ENCODE measurements at places on chromosomes 7 and 10. TPM values are rescaled to one million over a fixed set of nuclear protein-coding genes. Genes with fewer than 3 reads are reported as not detected.

- DNase-seq = no peak
- no peaks in the 10 kb centered on the region for H3K27me3 ChIP-seq
- no peaks in the 10 kb centered on the region for H3K36me3 ChIP-seq
Measured at GRCh38 chr7:1925349-1925748, 255.3 kb downstream of the ELFN1 start.

DNA sequence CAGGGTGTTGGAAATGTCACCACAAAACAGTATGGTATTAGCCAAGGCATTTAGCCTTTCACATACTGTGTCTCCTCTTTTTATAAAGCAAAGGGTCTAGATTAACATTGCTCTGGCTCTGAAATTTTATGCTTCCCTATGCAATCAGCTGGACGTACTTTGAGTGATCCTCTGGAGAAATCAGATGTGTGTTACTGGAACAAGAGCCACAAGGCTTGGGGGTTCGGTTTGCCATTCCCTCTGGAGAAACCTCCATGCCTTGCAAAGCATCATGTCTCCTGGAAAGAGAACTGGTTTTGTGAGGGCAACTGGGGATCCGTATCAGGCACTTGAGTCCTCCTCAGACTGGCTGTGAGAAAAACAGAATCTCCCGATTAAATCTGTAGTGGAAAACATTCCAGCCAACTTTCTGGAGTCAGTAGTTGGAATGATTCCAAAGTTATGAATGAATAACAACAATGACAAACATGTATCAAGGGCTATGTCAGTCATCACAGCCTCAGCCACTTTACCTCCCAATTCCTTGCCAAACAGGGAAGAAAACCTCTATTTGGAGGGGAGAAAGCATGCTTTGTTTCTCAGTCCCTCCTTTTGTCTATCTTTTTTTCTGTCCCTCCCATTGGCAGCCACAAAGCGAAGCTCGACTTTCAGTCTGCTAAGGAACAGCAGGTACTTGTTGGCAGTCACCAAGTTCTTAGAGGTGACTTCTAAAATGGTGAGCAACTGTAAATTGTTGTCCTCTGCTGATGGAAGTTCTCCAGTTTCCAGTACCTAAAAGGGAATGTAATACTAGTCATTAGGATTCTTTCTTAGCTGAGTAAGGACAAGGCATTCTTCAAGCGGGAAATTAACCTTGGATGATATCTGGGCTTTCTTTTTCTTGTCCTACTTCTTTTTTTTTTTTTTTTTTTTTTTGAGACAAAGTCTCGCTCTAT is 864.8 kb upstream of the AUTS2 start:
- H3K27me3 ChIP-seq = no peaks in the 10 kb centered on the region
- DNase-seq = no peak
- no peaks in the 10 kb centered on the region for H3K36me3 ChIP-seq
- peaks cover 4% of the 10 kb centered on the region for H3K4me1 ChIP-seq
- H3K27ac ChIP-seq = no peak overlapping the region

- peaks cover 97% of the 10 kb centered on the region for H3K4me1 ChIP-seq
- no peaks in the 10 kb centered on the region for H3K27me3 ChIP-seq
- H3K36me3 ChIP-seq = no peaks in the 10 kb centered on the region
- H3K27ac ChIP-seq = peak overlapping the region; percentile 92
Measured at GRCh38 chr7:137994216-137994615, 7.7 kb downstream of the CREB3L2 start.

GRCh38 chr7:25845464-25845863 is 306.5 kb upstream of the NFE2L3 start:
- no peaks in the 10 kb centered on the region for H3K36me3 ChIP-seq
- H3K27ac ChIP-seq = peak overlapping the region; percentile 95
- no peaks in the 10 kb centered on the region for H3K27me3 ChIP-seq
- no peak for DNase-seq

DNA sequence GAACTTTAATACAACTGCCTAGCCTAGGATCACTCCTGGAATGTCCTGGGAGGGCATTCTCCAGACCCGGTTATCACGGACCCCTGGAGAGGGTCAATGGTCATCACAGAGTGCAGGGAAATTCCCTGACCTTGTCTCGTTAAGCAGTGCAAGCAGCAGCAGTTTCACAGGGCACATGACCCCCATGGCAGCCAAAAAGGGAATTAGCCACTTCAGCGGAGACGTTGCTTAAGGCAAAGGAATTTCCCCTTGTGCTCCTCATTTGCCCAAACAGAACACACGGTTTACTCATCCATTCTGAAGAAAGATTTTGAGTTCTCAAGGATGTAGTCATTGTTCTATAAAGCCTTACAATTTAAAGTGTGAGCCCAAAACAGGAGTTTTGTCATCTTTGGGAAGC is 260.3 kb downstream of the SNX13 start:
- peaks cover 7% of the 10 kb centered on the region for H3K4me1 ChIP-seq
- H3K27ac ChIP-seq = peak overlapping the region; percentile 61
- no peak overlapping the region for H3K4me3 ChIP-seq
- H3K36me3 ChIP-seq = no peaks in the 10 kb centered on the region
- DNase-seq = peak; percentile 78
- H3K27me3 ChIP-seq = no peaks in the 10 kb centered on the region

DNA sequence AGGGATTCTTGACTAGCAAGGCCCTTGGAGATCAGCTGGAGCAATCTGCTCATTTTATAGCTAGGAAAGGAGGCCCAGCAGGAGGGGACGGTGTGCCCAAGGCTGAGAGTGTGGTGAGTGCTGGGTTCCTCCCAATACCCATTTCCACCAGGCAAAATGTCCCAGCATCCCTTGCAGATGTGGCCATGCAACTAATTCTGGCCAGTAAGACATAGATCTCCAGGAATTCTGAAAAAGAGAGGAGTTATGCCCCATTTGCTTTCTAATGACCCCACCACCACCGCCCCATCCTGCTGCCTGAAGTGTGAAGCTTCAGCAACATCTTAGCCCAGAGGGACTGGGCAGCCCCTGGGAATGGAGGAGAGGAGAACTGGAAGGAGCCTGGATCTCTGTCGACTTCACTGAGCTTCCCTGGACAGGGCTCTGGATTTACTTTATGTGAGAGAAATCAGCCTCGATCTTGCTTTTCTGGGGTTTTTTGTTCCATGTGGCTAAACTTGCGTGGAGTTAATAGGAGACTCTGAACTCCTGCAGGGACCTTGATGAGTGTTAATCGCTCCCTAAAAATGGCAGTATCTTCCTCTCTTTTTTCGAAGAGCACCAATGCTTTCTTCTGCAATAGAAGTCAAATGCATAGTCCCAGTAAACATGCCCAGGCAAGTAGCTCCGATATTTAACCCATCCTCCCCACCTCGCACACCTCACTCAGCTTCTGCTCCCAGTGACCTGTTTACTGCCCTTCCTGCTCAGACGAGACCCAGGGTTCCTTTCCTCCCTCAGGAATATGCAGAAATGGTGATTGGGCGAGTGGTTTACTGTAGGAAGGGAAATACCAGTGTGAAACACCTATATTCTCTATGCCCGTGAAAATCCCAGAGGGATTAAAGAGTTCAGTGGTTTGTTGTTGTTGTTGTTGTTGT is 127.5 kb upstream of the GPR26 start:
- H3K4me1 ChIP-seq = no peaks in the 10 kb centered on the region
- no peak overlapping the region for H3K27ac ChIP-seq
- H3K36me3 ChIP-seq = no peaks in the 10 kb centered on the region
- H3K4me3 ChIP-seq = no peak overlapping the region
- no peaks in the 10 kb centered on the region for H3K27me3 ChIP-seq

GRCh38 chr7:138753610-138754009 is 44.2 kb upstream of the TMEM213 start:
- no peak overlapping the region for H3K4me3 ChIP-seq
- H3K27ac ChIP-seq = no peak overlapping the region
- DNase-seq = no peak
- H3K27me3 ChIP-seq = no peaks in the 10 kb centered on the region
- H3K36me3 ChIP-seq = no peaks in the 10 kb centered on the region

DNA sequence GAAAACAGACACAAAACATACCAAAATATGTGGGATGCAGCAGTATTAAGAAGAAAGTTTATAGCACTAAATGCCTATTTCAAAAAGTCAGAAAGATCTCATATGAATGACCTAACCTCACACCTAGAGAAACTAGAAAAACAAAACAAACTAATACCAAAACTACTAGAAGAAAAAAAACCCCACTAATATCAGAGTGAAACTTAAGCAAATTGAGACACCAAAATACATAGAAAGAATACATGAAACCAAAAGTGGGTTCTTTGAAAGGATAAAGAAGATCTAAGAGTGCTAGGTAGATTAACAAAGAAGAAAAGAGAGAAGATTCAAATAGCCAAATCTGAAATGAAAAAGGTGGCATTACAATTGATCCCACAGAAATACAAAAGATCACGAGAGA is 494.1 kb downstream of the SH2D4B start:
- no peaks in the 10 kb centered on the region for H3K27me3 ChIP-seq
- no peak overlapping the region for H3K4me3 ChIP-seq
- no peaks in the 10 kb centered on the region for H3K4me1 ChIP-seq
- no peaks in the 10 kb centered on the region for H3K36me3 ChIP-seq
- no peak for DNase-seq
- no peak overlapping the region for H3K27ac ChIP-seq

DNA sequence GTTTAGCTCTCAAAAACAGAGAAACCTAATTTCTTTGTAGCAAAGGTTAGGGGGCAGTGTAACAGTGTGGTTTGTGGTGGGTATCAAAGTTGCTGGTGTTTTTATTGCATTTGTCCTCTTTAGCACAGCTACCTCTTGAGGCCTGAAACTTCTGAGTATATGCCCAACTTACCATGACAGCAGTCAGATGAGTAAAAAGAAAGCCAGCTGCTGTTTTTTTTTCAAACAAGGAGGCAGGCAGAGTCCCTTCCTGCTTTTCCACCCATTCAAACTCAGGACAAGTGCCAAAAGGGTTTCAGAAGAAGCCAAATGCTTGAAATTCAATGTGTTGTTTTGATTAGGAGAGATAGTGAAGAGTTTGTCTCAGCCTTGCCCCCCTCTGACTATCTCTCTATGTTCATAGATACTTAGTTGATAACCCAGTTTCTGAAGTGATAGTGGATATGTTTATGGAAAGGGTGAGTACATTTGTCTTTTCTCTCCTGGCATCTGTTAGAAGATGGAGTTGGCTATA is 23.1 kb downstream of the GBF1 start:
- H3K36me3 ChIP-seq = peaks cover 5% of the 10 kb centered on the region
- peaks cover 30% of the 10 kb centered on the region for H3K4me1 ChIP-seq
- H3K27me3 ChIP-seq = no peaks in the 10 kb centered on the region
- no peak overlapping the region for H3K4me3 ChIP-seq
- DNase-seq = no peak

DNA sequence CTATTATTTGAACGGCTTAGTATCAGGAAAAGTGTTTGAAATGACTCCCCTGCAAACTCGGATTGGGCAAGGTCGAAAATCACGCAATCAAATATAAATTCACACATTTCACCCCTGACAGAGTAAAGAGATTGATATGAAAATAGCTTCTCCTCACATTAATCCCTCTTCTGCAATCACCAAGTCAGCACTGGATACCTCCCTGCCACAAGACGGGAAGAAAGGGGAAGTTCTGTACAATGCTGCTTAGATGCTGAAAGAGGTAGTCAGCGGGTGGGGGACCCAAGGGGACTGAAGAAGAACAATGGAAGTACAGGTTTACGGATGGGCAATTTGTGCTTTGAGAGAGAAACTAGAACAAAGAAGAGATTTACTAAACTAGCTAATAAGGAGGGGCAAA is 72.0 kb upstream of the ANK3 start:
- H3K4me1 ChIP-seq = no peaks in the 10 kb centered on the region
- H3K27ac ChIP-seq = no peak overlapping the region
- no peak overlapping the region for H3K4me3 ChIP-seq
- no peaks in the 10 kb centered on the region for H3K27me3 ChIP-seq

DNA sequence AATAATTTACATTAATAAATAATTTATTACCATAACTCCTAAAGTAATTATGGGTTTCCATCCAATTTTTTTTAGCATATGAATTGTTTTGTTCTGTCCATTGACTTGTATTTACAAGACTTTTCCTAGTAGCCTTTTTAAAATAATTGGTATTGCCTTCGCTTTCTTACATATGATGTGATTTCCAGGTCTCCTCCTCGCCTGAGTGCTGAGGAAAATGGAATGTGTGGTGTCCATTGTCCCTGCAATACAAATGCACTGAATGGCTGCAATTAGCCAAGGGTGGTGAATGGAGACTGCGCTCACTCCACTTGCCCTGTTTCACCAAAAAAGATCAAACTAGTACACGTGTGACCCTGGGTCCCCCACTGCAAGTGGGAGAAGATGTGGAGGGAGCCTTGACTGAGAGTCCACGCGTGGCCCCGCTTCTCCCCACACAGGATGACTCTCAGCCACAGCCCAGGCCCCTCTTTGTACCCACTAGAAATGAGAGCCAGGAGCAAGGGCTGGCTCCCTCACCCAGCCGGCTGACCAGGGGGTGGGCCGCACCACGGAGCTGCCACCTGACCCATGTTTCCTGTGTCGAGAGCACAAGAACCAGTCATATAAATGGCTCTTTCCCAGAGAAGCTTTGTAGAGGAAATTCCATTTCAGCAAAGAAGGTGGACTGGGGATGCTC is 52.6 kb downstream of the FAM53B start:
- no peaks in the 10 kb centered on the region for H3K27me3 ChIP-seq
- H3K4me3 ChIP-seq = no peak overlapping the region
- no peaks in the 10 kb centered on the region for H3K36me3 ChIP-seq

- no peak overlapping the region for H3K27ac ChIP-seq
- H3K36me3 ChIP-seq = no peaks in the 10 kb centered on the region
- no peaks in the 10 kb centered on the region for H3K27me3 ChIP-seq
- H3K4me3 ChIP-seq = no peak overlapping the region
- DNase-seq = peak; percentile 38
Measured at GRCh38 chr10:1153805-1154351, 97.7 kb downstream of the WDR37 start.

GRCh38 chr10:73576890-73577591 is 14.1 kb downstream of the USP54 start:
- DNase-seq = no peak
- peaks cover 48% of the 10 kb centered on the region for H3K4me1 ChIP-seq
- H3K36me3 ChIP-seq = no peaks in the 10 kb centered on the region
- no peaks in the 10 kb centered on the region for H3K27me3 ChIP-seq
- H3K27ac ChIP-seq = peak overlapping the region; percentile 90

GRCh38 chr10:77074104-77074624 is 563.4 kb downstream of the KCNMA1 start:
- H3K4me3 ChIP-seq = no peak overlapping the region
- no peaks in the 10 kb centered on the region for H3K27me3 ChIP-seq
- no peak for DNase-seq
- H3K36me3 ChIP-seq = peaks cover 19% of the 10 kb centered on the region
- H3K27ac ChIP-seq = peak overlapping the region; percentile 20

The PLEKHS1 gene
- not detected for total RNA-seq

The CLCN1 gene
- not detected for total RNA-seq

The PKD2L1 gene
- total RNA-seq = not detected

The ZNF33B gene
- 16.0 TPM for total RNA-seq

The TMEM270 gene
- not detected for total RNA-seq

The TMEM196 gene
- 0.14 TPM for total RNA-seq

The ZNF365 gene
- total RNA-seq = 0.41 TPM

The EPHA1 gene
- 0.14 TPM for total RNA-seq

The EGR2 gene
- total RNA-seq = 1.8 TPM

The SPDYE6 gene
- total RNA-seq = not detected

The RAB19 gene
- total RNA-seq = not detected

The UCN3 gene
- not detected for total RNA-seq

The ASB10 gene
- total RNA-seq = not detected
